ENCODE measurements at places on chromosomes 7 and 10.

DNA sequence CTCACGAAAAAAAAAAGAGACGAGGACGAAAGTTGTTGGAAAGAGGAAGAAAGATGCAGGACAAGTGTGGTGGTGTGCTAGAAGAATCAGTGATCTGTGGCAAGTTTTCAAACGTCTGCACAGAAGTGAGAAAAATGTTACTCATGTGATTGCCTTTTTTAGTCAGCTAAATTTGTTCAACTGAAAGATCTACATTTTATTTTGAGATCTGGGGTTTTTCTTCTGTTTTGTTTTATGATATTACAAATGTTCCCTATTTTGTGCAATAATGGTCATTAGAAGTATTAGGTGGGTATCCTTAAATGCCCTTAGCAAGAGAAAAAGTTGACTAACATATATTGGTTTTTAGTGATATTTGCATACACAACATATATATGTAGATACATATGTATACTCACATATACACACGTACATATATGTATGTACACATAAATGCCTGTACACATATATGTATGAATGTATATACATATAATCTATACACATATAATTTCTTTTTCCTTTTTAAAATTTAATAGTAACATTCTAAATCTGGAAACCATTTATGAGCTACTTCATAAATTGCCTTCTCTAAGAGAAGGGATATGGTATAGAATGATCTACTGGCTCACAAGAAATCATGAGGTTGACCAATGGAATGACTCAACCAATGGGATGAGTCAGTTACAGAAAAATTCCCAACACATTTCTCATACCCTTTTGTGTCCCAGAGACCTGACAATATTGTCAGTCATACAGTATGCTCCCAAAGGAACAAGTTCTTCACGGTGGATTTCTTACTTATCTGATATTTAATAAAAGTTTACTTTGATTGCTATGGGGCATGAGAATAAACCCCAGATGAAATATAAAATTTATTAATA is 38.4 kb downstream of the SLC39A12 start:
- peak; percentile 43 for DNase-seq

- DNase-seq, result peak; percentile 65
Measured at GRCh38 chr10:4813023-4813422, 13.0 kb upstream of the AKR1E2 start.

- no peak for DNase-seq
Measured at GRCh38 chr7:13068032-13068431, 380.6 kb downstream of the ARL4A start.

DNA sequence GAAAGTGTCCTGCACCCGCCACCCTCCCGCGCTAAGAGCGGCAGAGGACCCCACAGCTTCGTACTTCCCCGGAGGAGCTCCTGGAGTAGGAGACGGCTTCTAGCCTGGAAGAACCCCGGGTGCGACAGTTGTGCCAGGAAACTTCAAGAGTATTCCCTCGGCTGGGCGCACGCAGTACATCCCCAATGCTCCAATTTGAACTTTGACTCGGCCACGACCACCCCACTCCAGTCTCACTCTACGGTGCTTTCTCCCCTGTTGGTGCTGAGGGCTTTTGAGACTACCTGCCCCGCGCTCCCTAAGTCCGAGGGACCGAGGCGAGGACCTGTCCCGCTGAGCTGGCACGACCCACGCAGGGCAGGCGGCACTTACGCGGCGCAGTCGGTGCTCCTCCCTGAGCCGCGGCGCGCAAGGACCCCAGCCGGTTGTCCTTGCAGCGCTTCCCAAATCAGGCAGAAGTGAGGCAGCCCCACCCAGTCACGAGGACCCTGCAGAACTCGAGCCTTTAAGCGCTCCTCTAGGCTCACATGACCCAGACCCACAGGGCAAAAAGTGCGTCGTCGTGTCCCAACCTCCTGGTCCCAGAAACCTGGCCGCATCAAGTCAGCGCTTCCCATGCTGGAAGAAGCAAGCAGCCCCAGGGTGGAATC is at the start of gene CPVL:
TSS of gene CPVL (minus strand) at position 481 of the 650 bp plus-strand sequence. CDS start 25,476 bp downstream, outside the sequence.
- DNase-seq, result no peak

- DNase-seq, result no peak
Measured at GRCh38 chr10:37721100-37721499, 136.3 kb downstream of the ZNF248 start.

GRCh38 chr7:150665896-150666295 is 19.6 kb upstream of the GIMAP2 start:
- no peak for DNase-seq

DNA sequence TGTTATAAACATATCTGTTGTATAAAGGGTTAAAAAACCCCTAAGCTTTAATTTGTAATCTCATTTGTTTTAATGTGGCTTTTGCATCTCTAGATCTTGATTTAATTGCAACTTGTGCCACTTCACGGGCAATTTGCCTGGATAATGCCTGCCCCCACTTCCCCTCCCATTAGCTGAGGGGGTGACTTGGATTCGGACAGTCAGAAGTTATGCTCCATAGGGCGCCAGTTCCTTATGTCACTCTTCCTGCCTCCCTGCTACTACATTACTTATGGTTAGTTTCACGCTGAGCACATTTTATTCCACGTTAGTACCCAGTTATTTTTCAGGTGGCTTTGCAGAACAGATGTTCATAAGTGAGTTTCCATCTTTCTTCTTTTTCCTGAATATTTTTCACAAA is 1015.2 kb upstream of the PHF14 start:
- DNase-seq, result no peak

- DNase-seq, result no peak
Measured at GRCh38 chr7:21104124-21104500, 317.4 kb upstream of the SP8 start.

Measured in H54 (cell line).